ENCODE measurements at places on chromosomes 12 and 14.

DNA sequence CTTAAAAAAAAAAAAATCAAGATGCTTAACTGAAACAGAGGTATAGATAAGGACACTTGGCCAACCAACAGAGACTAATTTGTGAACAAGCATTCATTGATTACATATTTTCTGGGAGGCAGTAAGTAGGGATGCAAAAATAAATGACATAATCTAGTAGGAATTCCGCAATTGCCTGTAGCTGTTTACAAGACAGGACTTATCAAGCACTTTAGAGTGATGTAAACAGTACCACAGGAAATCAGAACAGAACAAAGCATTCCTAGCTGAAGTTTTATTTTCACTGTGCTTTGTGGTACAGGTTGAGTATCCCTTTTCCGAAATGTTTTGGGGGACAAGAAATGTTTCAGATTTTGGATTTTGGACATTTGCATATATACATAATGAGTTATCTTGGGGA, 68.2 kb upstream of the FGD4 start:
- DNase-seq = no peak

- DNase-seq = no peak
Measured at GRCh38 chr12:66800046-66800445, 121.2 kb upstream of the GRIP1 start.

GRCh38 chr14:61183196-61183885, 97.8 kb downstream of the TMEM30B start:
- peak; percentile 97 for DNase-seq

DNA sequence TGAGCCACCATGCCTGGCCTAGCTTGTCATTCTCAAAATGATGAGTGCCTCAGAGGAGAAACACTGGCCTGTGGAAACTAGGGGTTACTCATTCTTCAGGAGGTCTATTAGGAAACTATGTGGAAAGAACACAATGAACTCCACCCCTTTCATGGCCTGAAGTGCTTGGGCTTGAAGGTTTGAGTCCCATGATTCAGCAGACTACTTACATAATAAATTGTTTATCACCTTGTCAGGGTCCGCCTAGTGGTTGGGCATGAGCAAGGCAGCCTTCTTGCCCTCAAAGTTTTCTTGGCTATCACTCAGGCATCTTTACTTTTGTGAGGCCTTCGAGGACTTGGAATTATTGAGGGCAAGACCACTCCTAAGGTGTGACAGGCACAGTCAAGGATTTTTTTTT, 251.2 kb downstream of the ACSS3 start:
- DNase-seq = no peak

DNA sequence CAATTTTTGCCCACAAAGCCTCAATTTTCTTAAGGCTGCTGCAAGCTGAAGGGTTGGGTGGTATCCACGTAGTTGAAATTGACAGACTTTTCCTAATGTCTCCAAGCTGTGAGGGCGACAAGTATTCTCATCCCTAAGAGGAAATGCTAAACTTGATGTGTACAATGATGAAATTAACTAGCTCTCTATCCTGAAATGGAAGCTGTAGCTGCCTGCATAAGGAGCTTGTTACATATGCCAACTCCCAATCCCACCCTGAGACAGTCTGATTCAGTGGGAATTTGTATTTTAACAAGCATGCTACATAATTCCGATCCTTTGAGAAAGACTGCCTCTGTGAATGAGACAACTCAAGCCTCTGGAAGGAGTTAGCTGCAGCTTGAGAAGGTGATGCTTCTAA, 45.7 kb upstream of the MDM1 start:
- no peak for DNase-seq

DNA sequence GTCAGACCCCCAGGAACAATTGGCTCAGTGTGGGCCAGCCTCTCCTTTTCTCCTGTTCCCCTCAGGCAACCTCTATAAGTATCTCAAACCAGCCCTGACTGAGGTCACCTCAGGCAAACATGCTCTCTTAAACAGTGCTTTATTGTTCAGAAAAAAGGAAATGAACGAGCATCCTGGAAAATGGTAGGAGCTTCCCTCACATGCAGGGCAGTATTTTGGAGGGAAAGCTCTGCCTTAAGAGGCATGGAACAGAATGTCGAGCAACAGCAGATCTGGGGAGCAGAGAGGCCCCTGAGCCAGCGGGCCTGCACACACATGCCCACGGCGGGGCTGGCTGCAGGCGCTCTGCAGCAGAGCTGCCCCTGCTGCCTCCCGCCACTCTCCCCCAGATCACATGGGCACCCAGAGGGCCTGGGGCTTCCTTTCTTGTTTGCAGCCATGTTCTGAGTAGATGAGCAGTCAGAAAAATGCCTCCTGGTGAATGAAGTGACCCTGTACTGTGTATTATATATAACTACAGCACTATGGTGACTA, 42.0 kb downstream of the MOK start:
- DNase-seq = peak; percentile 21

GRCh38 chr12:19030180-19030579, 99.4 kb upstream of the PLEKHA5 start:
- DNase-seq = no peak

- DNase-seq = no peak
Measured at GRCh38 chr14:99270458-99271220, 1.4 kb downstream of the BCL11B start.

- peak; percentile 71 for DNase-seq
Measured at GRCh38 chr12:107645630-107646333, 39.8 kb upstream of the PWP1 start.
